ENCODE measurements at places on chromosomes 12 and 14. TPM values are rescaled to one million over a fixed set of nuclear protein-coding genes. Genes with fewer than 3 reads are reported as not detected.
A peak's percentile ranks its signal among the peaks of the same experiment; 100 is the strongest.

GRCh38 chr12:28172434-28173030 lies 17.7 kb upstream of the CCDC91 start:
- DNase-seq, result peak; percentile 81

DNA sequence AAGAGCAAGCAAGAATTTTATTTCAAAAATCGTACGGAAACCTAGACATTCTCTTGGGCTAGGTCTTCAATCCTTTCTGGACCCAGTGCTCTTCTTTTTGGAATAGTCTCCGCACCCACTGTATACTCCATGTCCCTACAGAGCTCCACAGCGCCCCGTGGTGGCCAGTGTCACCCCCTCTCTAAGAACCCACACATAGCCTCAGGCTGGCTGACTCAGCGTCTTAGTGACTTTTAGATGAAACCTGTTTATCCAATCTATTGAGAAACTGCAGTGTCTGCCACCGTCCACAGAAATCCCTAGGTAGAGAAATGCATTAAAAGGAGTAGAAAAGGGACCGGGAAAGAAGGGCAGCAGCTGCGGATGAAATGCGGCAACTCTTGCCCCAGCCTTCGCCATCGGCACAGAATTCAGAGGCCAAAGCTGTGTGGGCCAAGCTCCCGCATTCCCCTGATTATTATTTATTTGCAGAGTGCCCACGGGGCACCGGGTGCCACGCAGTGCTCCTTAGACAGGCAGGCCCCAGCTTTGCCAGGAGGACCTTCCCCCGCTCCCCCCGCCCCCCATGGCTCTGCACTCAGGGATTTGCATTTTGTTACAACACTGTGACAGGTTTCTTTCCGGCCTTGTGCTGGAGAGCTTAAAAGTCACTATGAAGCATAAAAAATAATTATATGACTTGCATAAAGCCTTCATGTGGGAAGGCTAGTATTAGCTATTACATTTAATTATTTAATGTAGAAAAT lies 170.1 kb upstream of the FKBP4 start:
- peak; percentile 16 for DNase-seq

DNA sequence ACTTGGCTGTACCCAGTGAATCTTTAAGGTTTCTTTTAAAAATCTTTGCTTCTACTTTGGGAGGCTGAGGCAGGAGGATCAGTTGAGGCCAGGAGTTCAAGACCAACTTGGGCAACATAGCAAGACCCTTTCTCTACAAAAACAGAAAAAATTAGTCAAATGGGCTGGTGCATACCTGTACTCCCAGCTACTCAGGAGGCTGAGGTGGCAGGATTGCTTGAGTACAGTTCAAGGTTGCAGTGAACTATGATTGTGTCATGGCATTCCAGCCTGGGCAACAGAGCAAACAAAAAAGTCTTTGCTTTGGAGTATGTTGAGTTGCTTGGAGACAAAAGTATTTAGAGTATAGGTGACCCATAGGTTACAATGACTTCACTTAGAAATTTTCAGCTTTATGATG lies 6.2 kb upstream of the DDX55 start:
- DNase-seq, result no peak

DNA sequence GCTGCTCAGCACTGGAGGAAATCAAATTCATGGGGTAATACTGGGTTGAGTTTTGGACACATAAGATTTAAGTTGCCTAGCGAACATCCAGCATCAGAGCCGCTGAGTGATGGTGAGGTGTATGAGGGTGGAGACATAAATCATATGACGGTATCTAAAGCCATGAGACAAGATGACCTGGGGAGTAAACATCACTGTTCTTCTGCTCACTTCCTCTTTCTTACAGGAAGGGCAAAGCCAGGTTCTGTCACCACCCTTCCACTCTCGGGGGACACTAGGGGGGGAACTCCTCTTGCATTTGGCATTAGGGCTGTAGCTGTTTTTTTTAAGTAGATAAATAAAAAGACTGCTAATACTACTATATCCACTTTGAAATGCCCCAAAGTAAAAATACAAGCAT lies 24.0 kb downstream of the PRDM4 start:
- no peak for DNase-seq

GRCh38 chr14:70558356-70558755 lies 23.6 kb upstream of the ADAM20 start:
- no peak for DNase-seq

GRCh38 chr14:36663404-36664321 lies 2.0 kb downstream of the PAX9 start:
- no peak for DNase-seq

- no peak for DNase-seq
Measured at GRCh38 chr12:127008755-127009403, 1258.1 kb upstream of the TMEM132C start.

Gene KCNH3
- 0.08 TPM for total RNA-seq

Gene CD163
- not detected for total RNA-seq

Gene LRRC43
- 0.74 TPM for total RNA-seq

Gene NEUROD4
- not detected for total RNA-seq

Gene KLHDC1
- 12.8 TPM for total RNA-seq
